Femur (tissue), 1 donor: ENCODE measurements at places on chromosomes 11 and 22.
A peak's percentile ranks its signal among the peaks of the same experiment; 100 is the strongest.

GRCh38 chr11:134999590-134999989 lies 587.5 kb upstream of the B3GAT1 start:
- DNase-seq = no peak

GRCh38 chr11:74766905-74767304 lies 18.3 kb downstream of the RNF169 start:
- no peak for DNase-seq

DNA sequence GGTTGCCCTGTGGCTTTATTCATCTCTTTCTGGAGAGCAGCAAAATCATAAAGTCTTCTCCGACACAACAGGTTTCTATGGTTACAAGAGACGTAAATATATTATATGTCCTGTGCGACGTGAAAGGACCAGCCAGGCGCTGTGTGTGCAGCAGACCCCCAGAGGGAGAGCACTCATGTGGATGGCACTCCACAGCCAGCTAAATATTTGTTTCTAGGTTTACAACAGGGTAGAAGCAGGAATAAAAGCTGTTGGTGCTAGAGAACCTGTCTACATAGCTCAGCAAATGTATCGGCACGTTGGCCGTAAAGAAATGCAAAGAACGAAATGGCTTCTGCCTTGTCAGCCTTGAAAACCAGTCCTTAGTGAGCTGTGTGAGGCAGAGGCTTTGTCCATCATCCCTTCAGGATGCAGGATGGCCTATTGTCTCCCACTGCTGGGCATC lies 133.8 kb upstream of the PITPNB start:
- DNase-seq = no peak

GRCh38 chr22:28441720-28442263 lies 237.8 kb downstream of the TTC28 start:
- DNase-seq = peak; percentile 19

- DNase-seq = no peak
Observed at GRCh38 chr11:66957971-66958231, 282 bp downstream of the PC start.
